GM23248 (cell line): ENCODE measurements at places on chromosomes 12 and 14. TPM values are rescaled to one million over a fixed set of nuclear protein-coding genes. Genes with fewer than 3 reads are reported as not detected.

GRCh38 chr12:131455581-131456110 is 255.2 kb upstream of the SFSWAP start:
- no peak for DNase-seq

CLEC2A gene
- not detected in 2 replicates for total RNA-seq

GRCh38 chr14:38208618-38209562 is 1.2 kb downstream of the SSTR1 start:
- peak; percentile 90 for DNase-seq

- peak; percentile 76 for DNase-seq
Measured at GRCh38 chr14:54002653-54003052, 46.0 kb upstream of the BMP4 start.

DNA sequence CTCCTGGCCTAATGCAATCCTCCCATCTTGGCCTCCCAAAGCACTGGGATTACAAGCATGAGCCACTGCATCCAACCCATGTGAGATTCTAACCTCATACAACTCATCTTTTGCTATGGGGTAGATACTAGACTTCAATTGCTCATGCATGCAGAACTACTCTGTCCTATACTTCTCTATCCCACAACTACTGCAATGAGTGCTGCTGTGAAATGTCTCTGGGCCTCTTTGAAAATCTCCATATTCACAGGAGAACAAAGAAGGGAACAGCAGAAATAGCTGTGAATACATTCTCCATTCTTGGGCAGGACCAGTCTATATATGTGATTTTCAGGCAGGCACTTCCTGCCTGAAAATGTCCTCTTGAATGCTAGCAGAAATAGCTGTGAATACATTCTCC is 220.7 kb upstream of the GRIP1 start:
- DNase-seq = no peak

- no peak for DNase-seq
Measured at GRCh38 chr14:98022541-98023520, 1225.6 kb downstream of the VRK1 start.

GRCh38 chr14:58598804-58599525 is 38.8 kb upstream of the DACT1 start:
- DNase-seq = no peak

DNA sequence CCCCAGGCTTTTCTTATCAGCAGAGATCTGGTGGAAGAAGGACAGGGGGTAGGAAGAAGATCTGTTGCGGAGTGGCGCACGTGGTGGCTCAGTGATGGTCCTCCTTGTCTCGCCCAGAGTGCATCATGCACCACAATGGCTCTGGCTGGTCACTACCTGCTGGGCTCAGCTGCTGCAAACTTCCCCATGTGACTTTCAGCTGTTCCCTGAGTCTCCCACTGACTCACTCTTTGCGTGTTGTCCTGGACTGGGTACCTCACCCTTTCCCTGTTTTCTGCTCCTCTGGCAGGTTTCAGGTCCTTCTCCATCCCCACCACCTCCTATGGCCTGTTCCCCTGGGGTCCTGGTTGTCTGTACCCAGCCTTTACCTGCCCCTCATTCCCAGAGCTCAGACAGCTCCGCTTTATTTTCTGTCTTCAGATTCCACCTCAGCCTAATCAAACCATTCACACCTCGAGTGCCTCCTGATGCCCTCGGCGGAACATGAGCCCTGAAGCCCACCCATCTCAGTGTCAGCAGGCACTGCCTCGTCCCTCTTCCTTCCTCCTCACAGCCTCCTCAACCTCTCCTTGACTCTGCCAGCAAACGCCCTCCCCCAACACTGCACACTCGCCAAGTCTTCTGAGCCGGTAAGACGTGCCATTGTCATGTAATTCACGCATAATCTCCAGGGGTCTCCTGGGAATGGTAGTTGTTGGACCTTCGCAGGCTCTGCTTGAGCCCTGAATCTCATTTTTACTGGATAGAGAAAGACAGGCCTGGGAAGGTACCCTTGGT is 1.8 kb downstream of the C1R start:
- DNase-seq = peak; percentile 59
